Keratinocyte (primary cell): ENCODE measurements at places on chromosomes 16 and 17.

DNA sequence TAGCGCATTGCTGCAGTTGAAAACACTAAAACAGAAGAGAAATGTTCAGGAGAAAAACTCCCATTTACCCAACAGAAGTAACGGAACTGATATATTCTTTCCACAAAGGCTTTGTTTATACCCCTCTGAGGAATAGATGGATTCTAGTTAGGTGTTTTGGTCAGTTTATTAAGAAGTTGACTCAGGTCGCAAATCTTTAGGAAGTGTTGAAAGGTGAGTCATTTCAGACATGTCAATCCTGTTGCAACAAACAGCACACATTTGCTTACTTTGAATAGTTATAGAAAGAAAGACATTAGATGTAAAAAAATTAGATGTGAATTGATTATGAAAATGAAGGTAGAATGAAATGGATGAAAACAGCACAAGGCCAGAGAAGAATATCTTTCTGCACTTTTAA, 941.0 kb downstream of the KCNJ2 start:
- no peak for DNase-seq

- peak; percentile 4 for DNase-seq
Measured at GRCh38 chr17:79612468-79613194, 1.8 kb upstream of the RBFOX3 start.

- DNase-seq = no peak
Measured at GRCh38 chr16:64968539-64968938, 153.3 kb downstream of the CDH11 start.

- no peak for DNase-seq
Measured at GRCh38 chr17:72259922-72260321, 139.1 kb downstream of the SOX9 start.

DNA sequence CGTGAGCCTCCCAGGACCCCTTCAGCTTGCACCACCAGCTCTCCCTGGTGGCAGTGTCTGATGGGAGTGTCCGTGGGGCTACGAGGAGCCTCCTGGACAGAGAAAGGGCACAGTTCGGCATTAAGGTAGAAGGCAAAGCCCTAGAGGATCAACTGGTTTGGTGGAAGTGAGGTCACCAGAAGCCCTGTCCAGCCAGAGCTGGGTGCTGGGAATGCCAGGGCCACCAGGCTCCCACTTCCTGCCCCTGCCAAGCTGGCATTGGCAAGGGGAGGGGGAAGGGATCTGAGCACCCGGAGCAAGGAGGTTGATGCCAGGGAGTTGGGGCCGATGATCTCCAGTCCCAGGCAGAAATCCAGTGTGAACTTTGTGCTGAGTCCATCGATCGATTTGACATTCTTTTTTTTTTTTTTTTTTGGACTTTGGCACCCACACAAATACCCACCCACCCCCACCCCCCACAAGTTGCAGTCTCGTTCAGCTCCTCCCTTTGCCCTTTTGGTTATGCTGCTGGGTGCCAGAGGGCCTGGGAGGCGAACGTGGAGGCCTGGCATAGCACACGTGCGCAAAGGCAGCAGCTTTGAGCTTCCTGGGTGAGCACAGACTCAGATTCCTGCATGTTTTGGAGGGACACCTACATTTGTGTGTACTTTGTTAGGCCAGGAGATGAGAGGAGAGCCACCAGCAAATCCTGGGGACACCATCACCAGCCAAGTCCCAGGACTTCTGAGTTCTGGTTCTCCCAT, 2.1 kb downstream of the NHERF1 start:
- DNase-seq = no peak

GRCh38 chr16:87006789-87007745, 310.1 kb downstream of the C16orf95 start:
- no peak for DNase-seq

- DNase-seq = no peak
Measured at GRCh38 chr16:21613361-21613760, 14.0 kb downstream of the METTL9 start.

DNA sequence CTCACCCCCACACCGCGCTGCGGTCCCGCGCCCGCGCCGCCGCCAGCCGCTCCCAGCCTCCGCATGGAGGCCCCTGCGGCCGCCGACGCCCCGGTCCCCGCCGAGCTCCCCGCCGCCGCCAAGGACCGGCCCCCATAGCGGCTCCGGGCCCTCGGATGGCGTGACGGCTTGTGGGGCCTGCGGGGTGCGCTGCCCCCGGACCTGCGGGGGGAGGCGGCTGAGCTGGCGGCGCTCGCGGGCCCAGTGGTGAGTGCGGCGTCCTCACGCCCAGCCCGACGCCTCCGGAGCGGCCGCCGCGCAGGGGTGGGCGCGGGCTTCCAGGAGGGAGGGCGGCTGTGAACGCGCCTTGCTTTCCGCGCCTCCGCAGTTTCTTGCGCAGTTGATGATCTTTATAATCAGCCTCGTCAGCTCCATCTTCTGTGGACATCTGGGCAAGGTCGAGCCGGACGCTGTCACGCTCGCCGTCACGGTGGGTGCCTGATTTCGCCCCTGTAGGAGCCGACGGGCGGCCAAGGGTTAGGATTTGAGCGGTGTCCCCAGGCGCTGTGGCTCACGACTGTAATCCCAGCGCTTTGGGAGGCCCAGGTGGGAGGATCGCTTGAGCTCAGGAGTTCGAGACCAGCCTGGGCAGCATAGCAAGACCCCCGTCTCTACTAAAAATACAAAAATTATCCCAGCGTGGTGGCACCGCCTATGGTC, 46.4 kb downstream of the SLC47A1 start:
- no peak for DNase-seq

GRCh38 chr17:45575126-45575885, 84.8 kb upstream of the PLEKHM1 start:
- DNase-seq = no peak

- no peak for DNase-seq
Measured at GRCh38 chr17:31525801-31526549, 134.5 kb downstream of the RAB11FIP4 start.

DNA sequence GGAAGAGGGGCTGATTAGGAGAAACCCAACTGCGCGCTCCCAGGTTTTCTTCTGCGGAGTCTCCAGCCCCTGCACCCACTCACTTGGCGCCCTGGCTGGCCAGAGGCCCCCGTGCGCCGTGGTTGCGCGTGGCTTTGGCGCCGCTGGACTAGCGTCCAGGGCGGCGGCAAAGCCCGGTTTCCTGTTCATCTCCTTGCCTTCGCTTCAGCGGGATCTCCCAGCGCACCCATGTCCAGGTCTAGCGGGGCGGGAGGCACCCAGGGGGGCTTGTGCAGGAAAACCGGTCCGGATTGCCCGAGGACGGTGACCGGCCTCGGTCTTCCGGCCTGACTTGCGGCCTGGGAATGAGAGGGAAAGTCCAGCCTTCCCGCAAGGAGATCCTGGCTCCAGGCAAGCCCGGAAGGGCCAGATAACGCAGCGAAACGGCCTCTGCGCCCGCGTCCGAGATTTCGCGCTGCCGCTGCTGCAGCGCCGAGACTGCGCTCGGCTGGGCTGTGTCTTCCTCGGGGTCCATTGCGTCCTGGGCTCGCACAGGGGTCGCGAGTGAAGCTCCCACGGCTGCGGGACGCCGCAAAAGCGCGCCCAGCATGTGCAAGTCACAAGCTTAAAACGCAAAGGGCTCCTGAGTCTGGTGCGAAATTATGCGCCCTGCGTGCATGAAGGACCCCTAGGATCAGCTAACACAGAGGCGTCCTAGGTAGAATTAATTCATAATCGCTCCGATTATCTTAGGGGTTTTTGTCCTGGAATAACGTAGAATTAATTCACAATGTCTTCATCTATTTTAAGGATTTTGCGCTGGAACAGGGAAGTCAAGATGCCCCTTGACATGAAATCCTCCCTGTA, 5.7 kb downstream of the FOXF1 start:
- DNase-seq = no peak

GRCh38 chr16:8760021-8760420, 37.4 kb downstream of the TMEM186 start:
- no peak for DNase-seq

DNA sequence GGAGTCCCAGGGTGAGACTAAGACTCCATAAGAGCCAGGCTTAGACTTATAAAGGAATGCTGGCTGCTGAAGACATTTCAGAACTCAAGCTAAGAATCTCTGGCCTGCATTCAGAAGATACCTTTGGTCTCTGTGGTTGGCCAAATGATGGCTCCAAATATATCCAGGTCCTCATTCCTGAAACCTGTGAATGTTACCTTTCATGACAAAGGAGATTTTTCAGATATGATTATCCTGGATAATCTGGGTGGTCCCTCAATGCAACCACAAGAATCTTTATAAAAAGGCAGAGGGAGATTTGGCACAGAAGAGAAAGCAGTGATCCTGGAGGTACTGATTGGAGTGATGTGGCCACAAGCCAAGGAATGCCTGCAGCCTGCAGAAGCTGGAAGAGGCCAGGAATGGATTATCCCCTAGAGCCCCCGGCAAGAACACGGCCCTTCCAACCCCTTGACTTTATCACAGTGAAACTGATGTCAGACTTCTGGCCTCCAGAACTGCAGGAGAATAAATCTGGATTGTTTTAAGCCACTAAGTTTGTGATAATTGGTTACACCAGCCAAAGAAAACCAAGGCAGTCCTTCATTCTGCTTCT, 253.3 kb downstream of the SLC39A11 start:
- DNase-seq = no peak

DNA sequence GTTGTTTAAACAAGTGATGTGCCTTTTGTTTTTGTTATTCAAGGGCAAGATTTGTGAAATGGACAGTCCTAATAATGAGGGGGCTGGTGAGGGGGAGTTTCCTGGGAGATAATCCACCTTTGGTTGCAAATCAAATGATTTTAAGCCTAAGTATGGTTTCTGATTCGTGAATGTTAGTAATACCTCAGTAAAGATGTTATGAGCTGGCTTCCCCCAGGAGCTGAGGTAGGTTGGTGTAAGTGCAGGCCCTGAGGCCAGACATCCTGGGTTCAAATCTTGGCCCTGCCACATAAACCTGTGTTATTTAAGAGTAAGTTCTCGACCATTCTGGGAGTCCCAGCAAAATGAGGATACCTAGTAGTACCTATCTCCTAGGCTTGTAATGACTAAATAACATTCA, 1.5 kb downstream of the SNX29 start:
- DNase-seq = no peak

- DNase-seq = no peak
Measured at GRCh38 chr17:61209525-61209924, 190.1 kb upstream of the TBX2 start.

- no peak for DNase-seq
Measured at GRCh38 chr17:80646328-80646727, 101.7 kb downstream of the RPTOR start.

- no peak for DNase-seq
Measured at GRCh38 chr16:51450909-51451308, 299.8 kb upstream of the SALL1 start.

DNA sequence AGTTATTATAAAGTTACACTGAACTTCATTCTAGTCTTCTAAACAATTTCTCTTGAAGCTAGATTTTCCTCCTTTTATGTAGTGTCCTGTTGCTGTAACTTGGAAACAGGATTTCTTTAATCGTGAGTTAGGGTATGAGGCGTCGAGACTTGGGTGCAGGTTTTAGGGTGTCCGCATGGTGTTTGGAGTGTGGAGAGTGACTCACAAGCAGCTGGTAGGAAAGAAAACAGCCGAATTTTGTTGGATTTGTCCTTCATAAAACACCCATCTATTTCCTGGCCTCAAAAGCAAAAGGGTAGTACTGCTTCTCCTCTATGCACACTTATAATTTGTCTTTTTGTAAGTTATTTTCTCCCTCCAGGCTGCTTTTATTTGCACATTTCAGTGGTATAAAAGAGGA, 1.6 kb downstream of the RPTOR start:
- DNase-seq = no peak

- no peak for DNase-seq
Measured at GRCh38 chr17:64628641-64629040, 33.5 kb downstream of the SMURF2 start.

- DNase-seq = no peak
Measured at GRCh38 chr16:19196871-19197270, 28.8 kb downstream of the SYT17 start.

DNA sequence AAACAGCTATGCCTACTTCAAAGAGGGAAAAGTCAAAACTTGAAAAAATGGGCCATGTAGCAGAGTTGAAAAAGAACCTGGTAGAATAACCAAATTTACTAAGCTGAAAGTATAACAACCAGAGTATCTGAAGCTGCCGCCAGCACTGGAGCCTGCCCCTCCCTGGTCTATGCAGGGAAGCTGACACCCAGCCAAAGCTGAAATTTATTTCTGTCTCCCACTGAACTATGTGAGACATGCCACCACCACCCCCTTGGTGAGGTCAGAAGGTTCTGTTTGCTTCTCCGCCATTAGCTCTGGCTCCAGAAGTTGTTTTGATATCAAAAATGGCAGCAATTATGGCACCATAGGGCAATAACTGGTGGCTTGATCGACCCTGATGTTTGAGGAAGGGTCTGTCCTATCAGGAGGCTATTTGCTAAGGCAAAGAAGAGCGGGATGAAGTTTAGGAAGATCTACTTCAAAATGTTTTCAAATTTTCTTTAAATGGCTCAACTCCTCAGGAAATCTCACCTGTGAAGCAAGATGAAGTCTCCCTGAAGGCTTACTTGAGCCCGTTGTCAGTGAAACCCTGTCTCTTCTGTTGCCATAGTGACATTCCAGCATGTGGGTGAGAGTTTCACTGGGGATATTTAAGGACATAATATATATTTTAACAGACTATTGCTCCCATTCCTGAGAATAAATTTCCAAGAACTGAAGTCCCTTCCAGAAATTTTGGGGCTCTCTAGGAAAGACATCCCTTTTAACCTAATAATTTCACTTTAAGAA, 122.0 kb downstream of the COPRS start:
- DNase-seq = no peak

DNA sequence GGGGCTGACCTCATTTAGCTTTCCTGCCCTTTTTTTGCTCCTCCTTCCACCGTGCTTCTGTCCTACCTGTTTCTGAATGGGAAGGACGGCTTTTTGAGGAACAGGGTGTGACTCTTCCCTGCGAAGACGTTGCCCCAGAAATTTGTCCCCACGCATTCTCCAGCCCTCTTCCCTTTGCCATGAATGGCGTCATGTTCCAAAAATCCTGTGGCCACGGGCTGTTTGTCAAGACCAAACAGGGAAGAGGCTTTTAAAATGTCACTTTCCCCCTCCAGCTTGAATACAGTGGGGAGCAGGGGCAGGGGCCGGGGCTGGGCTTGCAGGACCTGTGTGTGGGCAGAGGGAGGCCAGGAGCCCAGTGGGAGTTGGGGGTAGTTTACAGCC, 13.9 kb downstream of the MPRIP start:
- DNase-seq = no peak

GRCh38 chr17:79897243-79898063, 58.2 kb upstream of the CBX4 start:
- DNase-seq = no peak

DNA sequence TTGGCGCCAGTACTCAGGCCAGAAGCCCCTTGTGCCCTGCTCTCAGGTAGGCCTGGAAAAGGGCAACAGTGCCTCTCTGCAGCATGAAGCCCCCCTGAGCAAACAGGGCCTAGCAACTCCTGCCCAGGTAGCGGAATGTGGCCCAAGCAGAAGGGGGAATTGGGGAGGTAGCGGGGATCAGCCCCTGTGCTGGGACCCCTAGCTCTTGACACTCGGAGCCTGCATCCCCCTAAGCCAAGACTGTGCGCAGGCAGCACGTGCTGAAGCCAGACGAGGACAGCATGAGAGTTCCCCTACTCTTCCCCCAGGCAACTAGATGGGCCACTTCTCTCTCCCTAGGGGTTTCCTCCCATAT, 823 bp upstream of the CD2BP2 start:
- DNase-seq = no peak
